ENCODE measurements at places on chromosomes 6 and 20. TPM values are rescaled to one million over a fixed set of nuclear protein-coding genes. Genes with fewer than 3 reads are reported as not detected.

DNA sequence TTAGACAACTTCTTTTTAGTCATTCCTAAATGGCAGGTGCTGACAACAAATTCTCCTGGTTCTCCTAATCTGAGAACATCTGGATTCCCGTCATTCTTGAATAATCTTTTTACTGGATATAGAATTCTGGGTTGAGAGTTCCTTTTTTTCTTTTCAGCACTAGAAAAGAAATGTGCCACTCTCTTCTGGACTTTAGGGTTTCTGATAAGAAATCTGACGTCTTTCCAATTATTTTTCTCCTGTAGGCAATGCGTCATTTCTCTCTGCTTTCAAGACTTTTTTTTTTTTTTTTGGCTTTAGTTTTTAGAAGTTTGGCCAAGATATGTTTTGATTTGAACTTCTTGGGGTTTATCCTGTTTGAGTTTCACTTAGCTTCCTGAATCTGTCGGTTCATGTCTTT lies 66.1 kb upstream of the RNF24 start:
- no peak overlapping the region for H3K27ac ChIP-seq
- peaks cover 28% of the 10 kb centered on the region for H3K4me1 ChIP-seq
- no peaks in the 10 kb centered on the region for H3K36me3 ChIP-seq
- DNase-seq = no peak

- H3K36me3 ChIP-seq = no peaks in the 10 kb centered on the region
- H3K27ac ChIP-seq = no peak overlapping the region
- H3K4me3 ChIP-seq = no peak overlapping the region
Measured at GRCh38 chr6:137025786-137026730, 18.7 kb downstream of the IL20RA start.

GRCh38 chr20:50605136-50605535 lies 86.2 kb downstream of the RIPOR3 start:
- H3K4me3 ChIP-seq = no peak overlapping the region
- H3K4me1 ChIP-seq = no peaks in the 10 kb centered on the region
- no peaks in the 10 kb centered on the region for H3K27me3 ChIP-seq
- no peak overlapping the region for H3K27ac ChIP-seq
- DNase-seq = no peak

DNA sequence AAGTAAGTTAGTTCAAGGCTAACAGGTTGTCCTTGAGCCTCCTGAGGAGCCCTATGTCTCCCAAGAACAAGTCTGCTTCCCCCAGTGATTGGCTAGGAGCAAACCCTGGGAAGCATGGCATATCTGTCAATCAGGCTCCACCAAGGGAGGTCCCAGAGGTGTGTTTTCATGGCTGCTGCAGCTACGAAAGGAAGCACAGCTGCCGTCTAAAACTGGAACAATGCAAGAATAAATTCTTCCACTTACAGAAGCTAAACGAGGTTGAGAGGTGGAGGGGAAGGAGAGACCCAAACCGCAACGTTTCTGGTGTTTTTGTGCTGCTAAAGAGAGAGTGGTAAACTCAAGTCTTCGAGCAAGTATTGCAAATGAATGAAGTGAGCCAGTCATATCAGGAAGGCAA lies 4.9 kb upstream of the PTGIS start:
- DNase-seq = no peak
- H3K27me3 ChIP-seq = peaks cover 16% of the 10 kb centered on the region

DNA sequence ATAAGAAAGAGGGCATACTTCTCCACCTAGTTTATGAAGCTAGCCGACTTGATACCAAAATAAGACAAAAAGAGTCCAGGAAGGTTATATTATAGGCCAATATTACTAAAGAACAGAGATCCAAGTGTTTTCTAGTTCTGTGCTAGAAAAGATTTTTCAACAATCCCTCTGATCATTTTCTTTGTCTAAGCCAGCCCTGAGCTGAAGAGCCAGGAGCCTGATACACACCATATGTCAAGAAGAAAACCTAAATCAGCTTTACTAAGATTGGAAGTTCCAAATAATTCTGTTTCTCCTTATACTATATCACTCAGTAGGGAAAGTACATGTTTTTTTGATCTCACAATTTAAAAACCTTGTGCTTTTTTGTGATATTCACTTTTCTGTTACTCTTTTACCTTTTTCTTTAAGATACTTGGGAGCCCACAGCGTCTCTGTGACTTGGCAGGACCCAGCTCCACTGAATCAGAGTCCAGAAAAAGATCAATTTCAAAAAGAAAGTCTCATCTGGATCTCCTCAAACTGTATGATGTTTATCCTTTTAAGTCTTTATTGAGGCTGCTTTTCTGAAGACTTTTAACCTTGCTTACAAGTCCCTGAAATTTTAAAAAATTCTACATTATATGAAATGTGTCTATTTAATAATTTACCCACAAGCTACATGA lies 43.0 kb upstream of the PBOV1 start:
- no peaks in the 10 kb centered on the region for H3K4me1 ChIP-seq
- no peaks in the 10 kb centered on the region for H3K27me3 ChIP-seq
- H3K4me3 ChIP-seq = no peak overlapping the region
- no peak overlapping the region for H3K27ac ChIP-seq
- no peak for DNase-seq

The ZSCAN16 gene
- polyA plus RNA-seq = 11.5 TPM

The NHLRC1 gene
- 0.81 TPM for polyA plus RNA-seq
